ENCODE measurements at places on chromosomes 7 and 10.
A peak's percentile ranks its signal among the peaks of the same experiment; 100 is the strongest.

DNA sequence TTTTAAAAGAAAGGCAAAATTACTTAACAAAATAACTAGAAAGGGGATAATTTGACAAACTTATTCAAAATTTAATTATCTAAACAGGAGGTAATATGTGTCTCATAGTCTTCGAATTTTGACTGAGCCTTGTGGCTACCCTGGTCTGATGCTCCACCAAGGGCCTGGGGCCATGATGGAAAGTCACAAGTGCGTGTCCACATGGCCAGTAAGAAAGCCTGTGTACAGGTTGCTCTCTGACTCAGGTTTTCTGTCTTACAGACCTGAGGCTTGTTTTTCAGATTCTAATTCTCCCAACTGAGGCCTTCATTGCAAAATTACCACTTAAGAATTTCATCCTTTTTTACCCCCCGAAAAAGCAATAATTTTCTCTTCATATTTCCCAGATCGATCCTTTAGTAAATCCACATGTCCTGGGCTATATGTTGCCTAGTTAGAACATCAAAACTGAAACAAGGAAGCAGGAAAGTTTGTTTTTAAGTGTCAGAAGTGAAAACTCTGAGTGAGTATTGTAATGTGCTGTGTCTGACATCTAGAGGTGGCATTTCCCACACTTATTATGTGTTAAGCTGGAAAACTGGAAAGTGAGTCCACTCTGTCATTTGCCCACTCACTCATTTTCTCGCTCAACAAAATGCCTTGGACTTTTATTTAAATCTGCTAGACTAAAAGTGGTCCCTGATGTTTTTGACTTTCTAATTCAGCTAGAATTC is 10.0 kb downstream of the CYP3A43 start:
- no peak for DNase-seq

- DNase-seq = no peak
Observed at GRCh38 chr10:86036544-86036831, 330.1 kb downstream of the GRID1 start.

- DNase-seq = peak; percentile 96
Observed at GRCh38 chr7:87220026-87220733, 648 bp upstream of the TMEM243 start.

GRCh38 chr10:34861293-34862021 is 46.4 kb upstream of the PARD3 start:
- DNase-seq = no peak

- no peak for DNase-seq
Observed at GRCh38 chr10:60414111-60414510, 24.4 kb upstream of the ANK3 start.

GRCh38 chr7:105678811-105679495 is 97.7 kb upstream of the EFCAB10 start:
- DNase-seq = peak; percentile 40

GRCh38 chr10:77165445-77166208 is 472.0 kb downstream of the KCNMA1 start:
- DNase-seq = peak; percentile 82

DNA sequence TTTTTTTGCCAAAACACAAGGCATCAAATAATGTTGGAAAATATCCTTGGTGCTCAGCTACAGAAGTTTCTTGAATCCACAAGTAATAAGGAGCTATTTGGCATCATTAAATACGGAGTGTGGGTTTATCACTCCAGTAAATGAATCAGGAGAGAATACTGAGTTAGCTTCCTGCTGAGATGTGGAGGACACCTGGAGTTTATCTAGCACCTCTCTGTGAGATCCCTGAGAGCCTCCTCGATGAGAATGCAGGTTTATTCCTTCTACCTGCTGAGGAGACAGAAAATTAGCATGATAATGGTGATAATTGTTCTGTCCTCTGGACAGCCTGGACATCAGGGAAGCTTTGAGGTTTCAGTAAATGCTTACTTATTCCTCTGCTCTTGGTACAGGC is 40.5 kb downstream of the NRG3 start:
- DNase-seq = no peak

DNA sequence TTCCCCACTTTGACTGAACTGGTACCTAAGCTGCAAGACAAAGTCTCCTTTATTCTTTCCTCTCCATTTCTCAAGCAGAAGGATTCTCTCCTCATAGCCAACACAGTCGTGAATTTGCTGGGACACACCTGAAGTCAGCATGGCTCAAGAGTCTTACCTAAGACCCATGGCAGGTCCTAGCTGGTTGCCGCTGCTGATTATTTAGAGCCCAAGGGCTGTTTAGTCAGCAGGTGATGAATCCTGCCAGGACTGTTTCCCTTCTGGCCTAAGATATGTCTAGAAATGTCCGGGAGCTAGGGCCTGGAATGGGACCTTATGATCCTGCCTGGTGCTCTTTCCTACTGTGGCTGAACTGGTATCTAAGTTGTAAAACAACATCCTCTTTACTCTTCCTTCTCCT is 82.8 kb downstream of the AHCYL2 start:
- no peak for DNase-seq

- DNase-seq = no peak
Observed at GRCh38 chr10:107686095-107686494, 521.6 kb upstream of the SORCS1 start.

DNA sequence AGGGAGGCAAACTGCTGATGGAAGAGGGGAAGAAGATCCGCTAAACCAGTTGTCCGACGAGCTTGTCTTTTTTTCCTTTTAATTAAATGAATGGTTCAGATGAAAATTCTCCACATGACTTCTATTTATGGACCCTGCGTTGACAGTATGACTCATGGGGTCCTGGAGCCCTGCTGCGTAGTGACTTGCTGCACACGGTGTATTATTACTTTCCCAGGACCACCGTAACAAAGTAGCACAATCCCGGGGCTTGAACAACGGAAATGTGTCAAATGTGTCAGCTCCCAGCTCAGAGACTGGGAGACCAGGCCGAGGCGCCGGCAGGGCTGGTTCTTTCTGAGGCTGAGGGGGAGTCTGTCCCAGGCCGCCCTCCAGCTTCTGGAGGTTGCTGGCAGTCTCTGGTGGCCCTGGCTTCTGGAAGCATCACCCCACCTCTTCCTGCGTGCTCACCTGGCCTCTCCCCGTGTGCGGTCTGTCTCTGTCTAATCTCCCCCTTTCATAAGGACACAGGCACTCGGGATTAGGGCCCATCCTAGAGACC is 33.8 kb upstream of the MNX1 start:
- DNase-seq = no peak

GRCh38 chr10:24223953-24224352 is 15.0 kb downstream of the KIAA1217 start:
- DNase-seq = no peak

DNA sequence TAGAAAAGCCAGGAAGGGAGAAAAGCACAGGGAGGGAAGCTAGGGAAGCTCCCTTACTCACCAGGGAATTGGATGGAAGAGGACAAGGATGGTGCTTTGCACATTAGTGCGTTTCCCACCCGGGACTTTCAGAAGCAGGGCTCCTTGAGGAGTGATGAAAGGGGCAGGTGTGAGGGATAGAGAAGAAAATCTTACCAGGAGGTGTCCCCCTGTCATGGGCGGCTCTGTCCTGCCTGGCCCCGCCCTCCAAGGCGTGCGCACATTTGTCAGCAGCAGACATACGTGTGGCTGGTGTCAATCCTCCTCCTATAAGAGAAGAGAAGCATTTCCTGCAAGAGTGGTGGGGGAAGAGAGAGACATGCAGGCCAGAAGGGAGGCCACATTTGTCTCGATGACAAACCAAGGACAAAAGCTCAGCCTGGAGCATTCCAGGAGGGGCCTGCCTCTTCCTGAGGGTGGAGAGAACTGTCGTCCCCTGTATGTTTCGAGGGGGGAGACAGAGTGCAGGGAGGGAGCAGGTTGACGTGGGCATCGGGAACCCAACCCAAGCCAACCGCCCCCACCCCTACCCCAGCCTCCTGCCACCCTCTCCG is 47.4 kb upstream of the COMTD1 start:
- DNase-seq = no peak

GRCh38 chr10:77877441-77878344 is 48.9 kb downstream of the DLG5 start:
- DNase-seq = peak; percentile 86

DNA sequence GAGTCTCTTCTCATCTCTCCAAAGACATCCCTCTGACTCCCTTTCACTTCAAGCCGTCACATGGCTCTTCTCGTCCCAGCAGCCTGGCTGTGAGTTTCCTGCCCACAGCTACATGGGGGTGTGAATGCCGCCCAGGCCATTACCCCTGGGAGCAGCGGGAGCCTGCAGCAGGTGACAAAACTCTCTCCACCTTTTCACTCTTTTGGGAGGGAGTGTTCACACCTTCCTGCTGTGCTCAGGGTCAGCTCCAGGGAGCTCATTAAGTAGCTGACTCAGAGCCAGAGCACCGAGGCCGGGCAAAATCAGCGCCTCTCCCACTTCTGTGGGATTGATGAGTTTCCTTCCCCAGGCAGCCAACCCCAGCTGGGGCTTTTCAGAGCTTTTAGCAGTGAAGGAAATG is 271.3 kb downstream of the TYW1 start:
- no peak for DNase-seq

- DNase-seq = no peak
Observed at GRCh38 chr7:135747366-135747765, 1.2 kb downstream of the FAM180A start.

DNA sequence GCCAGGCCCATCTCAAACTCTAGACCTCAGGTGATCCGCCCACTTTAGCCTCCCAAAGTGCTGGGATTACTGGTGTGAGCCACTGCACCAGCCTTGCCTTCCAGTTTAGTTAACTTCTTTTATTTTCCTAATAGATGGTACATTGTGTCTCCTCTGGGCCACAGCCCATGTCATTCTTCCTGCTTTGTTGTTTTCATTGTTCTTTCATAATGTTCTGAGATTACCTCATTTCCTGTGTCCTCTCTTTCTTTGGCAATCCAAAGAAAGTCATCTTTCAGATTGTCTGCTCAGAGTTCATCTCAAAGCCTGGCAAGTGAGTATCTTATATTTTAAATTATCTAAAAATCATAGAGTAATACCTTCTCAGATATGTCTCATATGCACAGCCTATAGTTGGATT is at the start of gene OLAH:
OLAH (plus strand) TSS at position 270 of the 400 bp plus-strand sequence. CDS start 3,346 bp downstream, outside the sequence.
- no peak for DNase-seq

- DNase-seq = no peak
Observed at GRCh38 chr7:40915071-40915470, 780.3 kb downstream of the SUGCT start.
